ENCODE measurements at places on chromosomes 2 and 18.

GRCh38 chr2:88190808-88191721, 20.9 kb downstream of the THNSL2 start:
- no peak for DNase-seq

DNA sequence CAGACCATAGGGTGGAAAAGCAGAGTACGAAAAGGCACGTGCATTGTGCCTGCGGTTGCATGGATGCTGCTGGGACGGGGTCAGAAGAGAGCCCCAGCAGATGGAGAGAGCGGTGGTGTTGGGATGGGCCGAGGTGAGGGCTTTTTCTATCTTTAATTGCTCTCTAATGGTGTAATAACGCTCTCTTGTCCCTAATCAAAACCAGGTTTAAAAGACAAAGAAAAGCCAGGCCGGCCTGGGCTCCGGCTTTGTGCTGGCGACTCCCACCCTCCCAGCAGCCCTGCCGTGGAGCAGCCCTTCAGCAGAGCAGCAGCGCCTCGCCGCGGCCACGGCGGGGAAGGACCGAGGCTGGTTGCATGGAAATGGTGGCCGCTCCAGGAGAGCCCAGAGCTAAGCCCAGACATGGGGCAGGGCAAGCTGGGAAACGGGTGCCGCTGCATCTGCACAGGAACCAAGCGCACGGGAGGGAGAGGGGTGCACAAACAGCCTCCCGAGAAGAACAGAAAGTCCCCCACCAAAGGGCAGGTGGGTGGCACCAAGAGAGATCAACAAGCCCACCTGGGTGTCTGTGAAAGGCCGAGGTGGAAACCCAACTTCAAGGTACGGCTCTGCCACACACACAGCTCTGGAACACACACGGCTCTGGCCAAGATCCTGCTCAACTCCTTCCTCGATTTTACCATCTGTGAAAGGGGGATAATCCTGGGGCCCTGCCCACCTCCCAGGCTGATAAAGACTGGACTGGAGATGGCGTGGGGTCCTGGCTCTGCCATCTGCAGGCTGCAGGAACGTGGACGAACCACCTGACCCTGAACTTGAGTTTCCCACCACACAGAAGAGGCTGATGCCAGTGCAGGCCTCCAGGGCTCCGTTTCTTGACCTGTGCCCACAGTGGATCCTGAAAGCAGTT, 15.0 kb downstream of the HS1BP3 start:
- peak; percentile 26 for DNase-seq

DNA sequence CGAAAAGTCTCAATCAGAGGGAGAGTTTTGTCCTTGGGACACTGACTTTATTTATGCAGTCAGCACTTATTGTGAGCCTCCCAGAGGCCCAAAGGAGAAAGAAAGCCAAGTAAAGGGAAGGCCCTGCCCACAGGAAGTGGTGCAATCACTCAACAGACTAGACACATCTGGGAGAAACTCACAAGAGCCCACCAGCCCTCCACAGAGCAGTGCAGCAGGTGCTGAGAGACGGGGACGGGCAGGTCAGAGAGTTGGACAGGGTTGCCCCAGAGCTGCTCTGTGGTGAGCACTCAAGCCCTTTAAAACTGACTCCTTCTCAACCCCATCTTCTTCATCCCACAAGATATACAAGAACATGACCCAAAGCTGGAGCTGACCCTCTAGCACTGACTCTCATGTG, 96.0 kb downstream of the TFCP2L1 start:
- no peak for DNase-seq

- no peak for DNase-seq
Measured at GRCh38 chr18:76490670-76491472, 4.2 kb downstream of the ZNF516 start.

DNA sequence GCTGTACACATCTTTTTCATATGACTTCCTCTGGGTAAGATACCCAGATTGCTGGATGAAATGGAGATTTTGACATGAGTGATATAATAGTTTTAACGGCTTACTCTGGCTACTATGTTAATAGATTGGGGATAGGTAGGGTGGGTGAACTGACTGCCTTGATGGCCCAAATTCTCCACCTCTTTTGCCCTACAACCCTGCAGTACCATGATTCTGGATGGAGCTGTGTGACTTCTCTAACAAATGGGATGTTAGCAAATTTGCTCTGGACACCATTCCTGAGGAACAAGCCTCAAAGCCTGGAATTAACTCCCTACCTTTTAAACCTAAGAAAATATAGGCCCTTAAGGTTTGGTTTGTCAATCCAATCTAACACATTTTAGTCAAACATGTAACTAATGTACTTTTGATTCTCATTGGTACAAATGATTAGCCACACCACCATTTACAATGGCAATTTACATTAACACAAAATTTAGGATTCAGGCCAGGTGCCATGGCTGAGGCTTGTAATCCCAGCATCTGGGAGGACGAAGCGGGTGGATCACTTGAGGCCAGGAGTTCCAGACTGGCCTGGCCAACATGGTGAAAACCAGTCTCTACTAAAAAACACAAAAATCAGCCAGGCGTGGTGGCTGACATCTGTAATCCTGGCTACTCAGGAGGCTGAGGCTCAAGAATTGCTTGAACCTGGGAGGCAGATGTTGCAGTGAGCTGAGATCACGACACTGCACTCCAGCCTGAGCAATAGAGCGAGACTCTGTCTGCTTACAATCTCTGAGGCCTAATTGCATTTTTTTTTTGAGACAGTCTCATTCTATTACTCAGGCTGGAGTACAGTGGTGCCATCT, 12.8 kb downstream of the CLK1 start:
- no peak for DNase-seq

- no peak for DNase-seq
Measured at GRCh38 chr2:74278694-74279093, 64.5 kb downstream of the SLC4A5 start.

GRCh38 chr2:42554392-42554791, 14.0 kb upstream of the MTA3 start:
- no peak for DNase-seq

DNA sequence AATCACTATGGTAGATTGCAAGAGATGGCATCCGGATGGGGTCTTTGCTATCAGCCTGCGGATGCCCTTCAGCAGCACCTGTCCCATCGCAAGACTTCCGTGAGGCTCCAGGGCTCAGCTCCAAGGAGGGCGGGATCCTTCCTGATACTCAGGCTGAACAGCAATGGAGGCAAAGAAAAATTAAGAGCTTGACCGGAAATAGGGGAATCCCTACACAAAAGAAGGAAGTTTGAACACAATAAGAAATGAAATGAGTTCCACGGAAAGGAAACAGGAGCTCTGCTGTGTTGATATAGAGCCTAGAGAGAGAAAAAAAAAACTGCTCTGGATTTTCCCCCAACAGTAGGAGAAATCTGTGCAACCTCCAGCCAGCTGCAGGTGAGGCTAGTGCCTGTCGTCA, 91.9 kb downstream of the ARL4C start:
- DNase-seq = no peak

- no peak for DNase-seq
Measured at GRCh38 chr2:138274421-138275291, 226.9 kb upstream of the SPOPL start.

GRCh38 chr2:200843993-200844948, 20.2 kb downstream of the CLK1 start:
- no peak for DNase-seq

DNA sequence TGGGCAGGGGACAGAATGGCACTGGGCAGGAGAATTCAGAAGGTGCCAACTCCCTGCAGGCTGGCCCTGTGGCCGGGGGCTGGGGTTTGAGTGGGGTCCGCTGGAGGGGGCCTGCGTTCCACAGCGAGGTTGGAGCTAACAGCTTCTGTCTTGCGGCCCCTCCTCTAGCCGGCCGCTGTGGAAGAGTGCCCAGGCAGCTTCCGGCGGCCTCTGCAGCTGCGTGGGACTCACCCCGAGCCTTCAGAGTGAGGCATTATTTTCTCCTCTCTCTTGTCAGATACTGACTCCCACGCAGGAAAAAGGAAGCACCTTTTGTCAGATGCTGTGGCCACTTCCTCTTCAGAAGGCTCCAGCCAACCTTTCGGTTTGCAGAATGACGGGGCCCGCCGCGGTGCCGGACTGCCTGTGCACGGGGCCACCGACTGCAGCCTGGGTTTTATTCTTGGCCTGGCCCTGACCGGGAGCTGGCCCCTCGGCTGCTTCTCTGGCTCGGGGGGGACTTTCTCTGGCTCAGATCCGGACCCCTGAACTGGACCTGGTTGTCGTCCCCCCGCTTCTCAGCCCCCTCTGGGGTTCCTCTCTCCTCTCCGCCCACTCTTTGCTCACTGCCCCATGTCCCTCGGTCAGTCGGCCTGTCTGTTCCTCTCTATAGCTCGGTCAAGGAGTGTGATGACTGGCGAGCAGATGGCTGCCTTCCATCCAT, 40.1 kb downstream of the ARHGAP25 start:
- DNase-seq = no peak

DNA sequence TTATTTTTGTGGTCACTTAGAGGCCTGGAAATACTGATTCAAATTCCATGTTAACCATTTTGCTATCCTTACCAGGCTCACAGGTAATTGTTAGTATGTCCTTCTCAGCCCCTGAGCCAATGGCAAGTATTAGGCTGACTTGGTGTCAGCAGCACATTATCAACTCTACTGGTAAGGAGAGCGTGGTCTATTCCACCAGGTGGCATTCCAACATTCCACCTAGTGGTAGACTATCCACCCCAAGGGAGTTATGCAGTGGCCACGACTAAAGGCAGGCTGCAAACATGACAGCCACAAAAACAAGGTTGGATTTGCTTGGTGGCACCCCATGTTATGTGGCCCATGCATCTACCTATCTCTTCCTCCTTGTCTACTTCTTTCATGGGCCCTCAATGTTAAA, 31.8 kb upstream of the GCC2 start:
- DNase-seq = no peak

- no peak for DNase-seq
Measured at GRCh38 chr2:181198183-181198864, 217.9 kb downstream of the UBE2E3 start.

DNA sequence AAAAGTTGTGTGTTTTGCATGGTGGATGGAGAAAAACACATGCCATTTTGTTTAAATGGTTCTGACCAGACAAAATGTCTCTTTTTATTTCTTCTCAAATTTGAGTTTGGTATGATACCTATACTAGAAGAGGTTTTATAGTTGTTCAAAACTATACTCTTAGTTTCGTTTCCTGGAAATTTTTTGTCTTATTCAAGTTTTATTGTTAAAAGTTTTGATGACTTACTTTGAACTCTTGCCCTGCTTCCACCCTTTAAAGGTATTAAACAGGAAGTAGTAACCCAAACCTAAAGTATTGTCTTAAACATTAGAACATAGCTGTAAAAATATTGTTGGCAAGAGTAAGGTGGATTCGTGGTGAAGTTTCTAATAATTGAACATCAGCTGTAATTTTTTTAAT, 98.2 kb downstream of the BABAM2 start:
- DNase-seq = no peak

- DNase-seq = no peak
Measured at GRCh38 chr2:48856144-48856543, 100.6 kb upstream of the LHCGR start.

DNA sequence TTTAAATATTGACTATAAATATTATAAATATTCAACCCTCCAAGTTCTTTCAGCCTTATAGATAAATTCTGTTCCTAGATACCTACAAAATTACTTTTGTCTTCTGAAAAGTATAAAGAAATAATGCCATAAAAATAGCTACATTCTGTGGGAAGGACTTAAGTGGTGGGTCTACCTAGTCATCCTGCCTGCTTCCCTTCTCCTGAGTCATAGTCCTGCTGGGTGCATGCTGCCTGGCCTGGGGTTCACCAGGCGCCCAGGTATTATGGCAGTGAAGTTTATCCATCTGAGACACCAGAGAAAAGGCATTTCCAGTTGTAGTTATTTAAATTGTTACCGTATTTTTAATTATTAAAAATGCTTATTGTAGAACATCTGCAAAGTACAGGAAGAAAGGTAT, 167.5 kb downstream of the SLC39A10 start:
- DNase-seq = no peak

DNA sequence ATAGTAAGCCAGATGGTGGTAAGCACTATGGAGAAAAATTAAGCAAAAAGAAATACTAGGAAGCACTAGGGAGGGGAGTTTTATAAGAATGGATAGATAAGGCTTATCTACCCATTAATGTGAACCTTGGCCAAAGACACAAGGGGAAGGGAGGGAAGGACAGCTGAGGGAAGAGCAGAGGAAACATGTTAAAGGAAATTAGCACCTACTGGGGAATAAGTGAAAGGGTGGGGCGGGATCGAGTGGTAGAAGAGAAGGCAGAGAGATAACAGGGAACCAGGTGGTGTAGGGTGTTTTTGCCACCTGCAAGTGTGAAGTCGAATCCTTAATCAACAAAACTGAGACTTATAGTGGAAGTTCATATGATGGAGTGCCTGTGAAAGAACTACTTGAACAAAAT, 1.7 kb downstream of the UNC80 start:
- no peak for DNase-seq

DNA sequence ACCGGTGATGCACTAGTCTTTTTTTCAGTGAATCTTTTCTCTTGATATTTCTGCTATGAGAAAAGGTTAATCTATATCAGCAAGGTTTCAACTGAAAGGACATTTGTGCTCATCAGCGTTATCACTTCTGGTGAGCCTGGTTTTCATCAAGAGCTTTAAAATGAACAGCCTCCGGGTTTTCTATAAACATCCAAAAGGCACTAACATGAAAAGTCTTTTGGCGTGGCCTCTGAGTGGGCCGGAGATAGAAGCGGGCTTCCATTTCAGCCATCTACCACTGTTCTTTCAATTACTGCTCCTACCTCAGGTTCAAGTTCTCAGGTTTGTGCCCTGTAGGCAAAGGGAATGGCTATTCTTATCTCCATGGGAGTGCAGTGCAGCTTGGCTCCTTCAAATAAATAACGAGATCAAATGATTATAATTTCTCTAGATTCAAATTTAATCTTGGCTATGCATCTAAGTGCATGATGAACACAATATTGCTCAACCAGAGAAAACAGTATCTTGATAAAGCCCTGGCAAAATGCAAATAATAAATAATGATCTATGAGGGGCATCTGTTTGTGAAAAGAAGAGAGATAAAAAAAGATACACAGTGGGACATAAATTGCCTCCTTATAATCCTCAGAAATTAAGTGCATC, 314.8 kb downstream of the CDH2 start:
- no peak for DNase-seq

GRCh38 chr18:70966419-70966818, 677.6 kb downstream of the SOCS6 start:
- DNase-seq = no peak

DNA sequence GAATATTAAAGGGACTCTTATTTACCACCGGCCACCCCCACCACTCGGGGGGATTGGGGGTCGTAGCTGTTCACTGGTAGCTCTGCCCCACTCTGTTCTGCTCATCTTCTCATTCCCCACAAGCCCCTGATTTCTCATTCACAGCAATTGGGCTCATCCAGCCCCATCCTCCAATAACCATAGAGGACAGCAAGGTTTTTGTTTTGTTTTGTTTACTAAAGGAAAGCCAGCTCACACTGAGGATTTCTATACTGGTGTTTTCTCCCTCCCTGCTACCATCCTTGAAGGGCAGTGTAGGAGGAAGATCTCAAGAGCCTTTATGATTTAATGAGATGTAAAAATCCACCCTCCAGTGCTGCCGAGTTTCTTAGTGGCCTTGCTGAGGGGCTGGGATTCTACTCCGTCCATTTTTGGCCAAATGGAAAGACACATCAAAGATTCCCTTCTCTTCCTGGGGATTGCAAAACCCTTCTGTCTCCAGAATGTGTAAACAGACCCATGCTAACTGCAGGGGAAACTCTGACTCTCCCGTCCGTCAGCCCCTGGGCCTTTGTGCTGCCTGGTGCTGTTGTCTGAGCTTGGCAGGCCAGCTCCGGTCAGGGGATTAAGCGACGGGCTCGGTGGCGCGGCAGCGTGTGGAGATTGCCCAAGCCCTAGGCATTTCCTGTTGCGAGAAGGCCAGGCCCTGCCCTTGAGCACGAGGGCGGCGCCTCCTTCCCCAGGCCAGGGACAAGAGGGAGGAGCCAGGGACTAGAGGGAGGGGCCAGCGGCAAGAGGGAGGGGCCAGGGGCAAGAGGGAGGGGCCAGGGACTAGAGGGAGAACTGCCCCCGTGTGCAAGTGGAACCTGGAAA, 165.0 kb downstream of the ANTXR1 start:
- peak; percentile 16 for DNase-seq
